ENCODE measurements at places on chromosomes 16 and 17. TPM values are rescaled to one million over a fixed set of nuclear protein-coding genes. Genes with fewer than 3 reads are reported as not detected.

KIF2B gene
- not detected for total RNA-seq

SLC6A4 gene
- not detected for total RNA-seq

GOT2 gene
- 155 TPM for total RNA-seq

BRICD5 gene
- total RNA-seq, result 13.3 TPM

TUFM gene
- total RNA-seq, result 364 TPM

RCVRN gene
- not detected for total RNA-seq

TNFRSF13B gene
- total RNA-seq, result not detected

All from activated CD8-positive, alpha-beta memory T cell treated with anti-CD3 and anti-CD28 coated beads for 36 hours (primary cell).